ENCODE measurements at places on chromosomes 1 and 21.

- no peak for DNase-seq
These were observed 21.5 kb upstream of the SIM2 start for GRCh38 chr21:36677443-36677842.

DNA sequence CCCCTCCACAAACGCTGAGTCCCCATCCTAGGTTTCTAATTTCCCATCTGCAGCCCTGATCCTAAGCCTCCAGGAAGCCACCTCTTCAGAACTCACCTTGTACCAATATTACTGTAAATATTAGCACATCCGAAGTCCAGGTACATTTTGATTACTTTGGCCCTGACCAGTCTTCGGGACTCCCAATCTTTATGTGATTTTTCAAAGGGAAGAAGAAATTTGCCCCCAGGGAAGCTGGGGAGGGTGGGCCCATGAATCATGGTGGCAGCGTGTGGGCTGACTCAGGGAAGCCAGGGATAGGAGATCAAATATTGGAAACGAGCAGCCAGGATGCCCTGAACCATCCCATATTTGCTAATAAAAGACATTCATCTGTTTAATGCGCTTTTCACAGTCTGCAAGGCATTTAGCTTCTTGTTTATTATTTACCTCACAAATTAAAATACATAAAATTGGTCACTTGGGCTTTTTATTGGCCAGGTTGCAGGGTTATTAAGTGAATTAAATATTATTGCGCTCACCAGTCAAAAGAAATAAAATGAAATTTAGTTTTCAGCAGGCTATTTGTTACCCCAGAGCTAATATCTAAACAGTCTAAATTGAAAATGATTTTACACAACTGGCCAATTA is 46.6 kb downstream of the KIAA0040 start:
- no peak for DNase-seq

DNA sequence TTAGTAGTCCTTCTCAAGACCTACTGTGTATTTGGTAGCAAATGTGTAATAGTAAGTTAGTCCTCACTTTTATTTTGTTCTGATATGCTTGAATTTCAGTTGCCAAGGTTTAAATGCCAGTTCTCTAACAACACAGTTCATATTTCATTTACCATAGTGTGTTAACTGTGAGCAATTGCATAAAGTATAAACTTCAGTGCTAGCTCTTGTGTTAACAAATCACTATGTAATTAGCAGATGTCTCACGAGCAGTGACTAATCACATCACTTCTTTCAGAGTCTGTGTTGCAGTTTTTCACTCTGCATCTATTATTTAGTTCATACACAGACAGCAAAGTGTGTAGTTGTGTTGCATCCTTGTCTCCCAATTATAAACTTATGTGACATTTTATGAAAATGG is 47.8 kb downstream of the ZMYM4 start:
- no peak for DNase-seq

- no peak for DNase-seq
These were observed 119.7 kb downstream of the HHAT start for GRCh38 chr1:210448297-210448892.

- DNase-seq: no peak
These were observed 3.0 kb upstream of the TUFT1 start for GRCh38 chr1:151537112-151537511.

- DNase-seq: no peak
These were observed 48.2 kb upstream of the IRF2BP2 start for GRCh38 chr1:234658138-234658537.

DNA sequence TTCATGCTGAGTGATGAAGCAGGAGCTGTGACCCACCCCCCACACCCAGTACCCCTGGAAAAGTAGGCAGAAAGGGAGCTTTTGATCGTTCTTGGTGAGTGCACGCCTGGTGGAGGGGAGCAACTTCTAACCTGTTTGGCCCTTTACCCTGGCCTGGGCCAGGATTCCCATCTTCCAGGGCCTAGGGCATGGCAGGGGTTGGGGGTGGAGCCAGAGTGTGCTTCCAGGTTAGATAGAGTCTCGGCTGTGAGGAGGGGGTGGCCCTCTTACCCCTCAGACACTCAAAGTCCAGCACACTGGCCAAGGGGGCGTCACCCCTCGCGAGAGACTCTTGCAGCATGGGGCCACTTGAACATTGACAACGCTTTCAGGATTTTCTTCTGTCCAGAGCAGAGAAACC is 236.6 kb downstream of the GRIK3 start:
- no peak for DNase-seq

- DNase-seq: no peak
These were observed 324.8 kb downstream of the DISC1 start for GRCh38 chr1:231951374-231951773.

DNA sequence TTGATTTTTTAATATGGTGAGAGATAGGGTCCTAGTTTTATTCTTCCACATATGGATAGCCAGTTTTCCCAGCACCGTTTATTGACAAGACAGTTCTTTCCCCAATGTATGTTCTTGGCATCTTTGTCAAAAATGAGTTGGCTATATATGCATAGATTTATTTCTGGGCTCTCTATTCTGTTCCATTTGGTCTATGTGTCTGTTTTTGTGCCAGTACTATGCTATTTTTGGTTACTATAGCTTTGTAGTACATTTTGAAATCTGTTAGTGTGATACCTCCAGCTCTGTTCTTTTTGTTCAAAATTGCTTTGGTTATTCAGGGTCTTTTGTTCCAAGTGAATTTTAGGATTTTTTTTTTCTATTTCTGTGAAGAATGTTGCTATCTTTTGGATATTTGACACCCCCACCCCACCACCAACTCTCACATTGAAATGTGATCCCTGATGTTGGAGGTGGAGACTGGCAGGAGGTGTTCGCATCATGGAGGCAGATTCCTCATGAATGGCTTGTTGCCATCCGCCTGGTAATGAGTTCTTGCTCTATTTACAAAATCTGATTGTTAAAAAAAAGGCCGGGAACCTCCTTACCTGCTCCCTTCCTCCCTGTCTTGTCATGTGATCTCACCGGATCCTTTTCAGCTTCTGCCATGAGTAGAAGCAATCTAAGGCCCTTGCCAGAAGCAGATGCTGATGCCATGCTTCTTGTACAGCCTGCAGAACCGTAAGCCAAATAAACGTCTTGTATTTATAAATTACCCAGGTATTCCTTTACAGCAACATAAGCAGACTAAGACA is 54.8 kb upstream of the KRTAP19-8 start:
- no peak for DNase-seq

DNA sequence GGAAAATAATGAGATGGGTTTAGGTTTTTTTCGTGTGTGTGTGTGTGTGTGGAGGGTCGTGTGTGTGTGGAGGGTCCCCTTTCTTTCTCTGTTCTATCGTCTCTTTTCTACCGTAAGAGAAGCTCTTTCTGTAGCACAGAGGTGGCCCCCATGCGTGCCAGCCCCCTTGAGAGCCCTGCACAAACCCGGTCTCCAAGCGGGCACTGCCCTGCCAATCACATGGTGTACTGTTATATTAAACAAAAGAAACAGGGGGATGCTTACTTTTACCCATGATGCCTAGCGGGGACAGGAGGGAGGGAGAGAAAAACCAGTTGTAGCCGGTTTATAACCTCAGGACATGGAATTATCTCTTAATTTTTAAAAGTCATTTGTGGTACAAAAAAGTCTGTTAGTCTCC is 41.0 kb downstream of the GATAD2B start:
- DNase-seq: no peak

DNA sequence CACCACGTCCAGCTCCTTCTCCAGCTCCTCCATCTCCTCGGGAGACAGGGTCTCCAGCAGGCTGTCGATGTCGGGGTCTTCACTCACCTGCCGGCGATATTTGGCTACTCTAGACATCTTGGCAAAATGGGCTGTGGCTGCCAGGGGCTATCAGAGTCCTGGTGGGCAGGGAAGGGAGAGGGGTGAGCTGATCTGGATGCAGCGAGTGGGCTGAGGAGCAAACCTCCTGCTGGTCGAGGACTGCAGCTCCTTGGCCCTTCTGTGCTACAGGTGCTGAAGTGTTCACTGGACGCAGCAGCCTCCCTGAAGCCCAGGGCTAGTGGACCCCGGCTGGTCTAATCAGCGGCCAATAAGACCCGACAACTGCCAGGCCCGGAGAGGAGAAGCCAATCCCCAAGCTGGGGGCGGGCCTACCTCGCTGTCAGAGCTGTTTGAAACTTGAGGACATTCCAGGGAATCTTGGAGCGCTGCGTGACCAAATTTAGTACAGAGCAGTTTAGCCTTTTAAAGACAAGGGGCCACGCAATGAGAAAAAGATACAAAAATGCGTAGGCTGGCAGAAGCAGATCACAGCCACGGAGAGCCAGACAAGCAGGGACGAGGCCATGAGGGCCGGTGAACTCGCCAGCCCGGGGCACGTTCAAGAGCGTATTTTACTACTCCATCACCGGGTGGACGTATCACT is at the start of gene LMOD1:
Gene LMOD1, minus strand, starts transcription at position 325 of the 685 bp plus-strand sequence. Its CDS starts 208 bp downstream, at position 117.
- DNase-seq: no peak
